Astrocyte (in vitro differentiated cells and primary cell): ENCODE measurements at places on chromosomes 12 and 14. TPM values are rescaled to one million over a fixed set of nuclear protein-coding genes. Genes with fewer than 3 reads are reported as not detected.

Gene PMEL
- 3.9 and 13.8 TPM in 2 replicates for total RNA-seq

Gene SRRM4
- 0.30 and 0.46 TPM in 2 replicates for total RNA-seq

Gene PCED1B
- 1.8 and 2.4 TPM in 2 replicates for total RNA-seq

DNA sequence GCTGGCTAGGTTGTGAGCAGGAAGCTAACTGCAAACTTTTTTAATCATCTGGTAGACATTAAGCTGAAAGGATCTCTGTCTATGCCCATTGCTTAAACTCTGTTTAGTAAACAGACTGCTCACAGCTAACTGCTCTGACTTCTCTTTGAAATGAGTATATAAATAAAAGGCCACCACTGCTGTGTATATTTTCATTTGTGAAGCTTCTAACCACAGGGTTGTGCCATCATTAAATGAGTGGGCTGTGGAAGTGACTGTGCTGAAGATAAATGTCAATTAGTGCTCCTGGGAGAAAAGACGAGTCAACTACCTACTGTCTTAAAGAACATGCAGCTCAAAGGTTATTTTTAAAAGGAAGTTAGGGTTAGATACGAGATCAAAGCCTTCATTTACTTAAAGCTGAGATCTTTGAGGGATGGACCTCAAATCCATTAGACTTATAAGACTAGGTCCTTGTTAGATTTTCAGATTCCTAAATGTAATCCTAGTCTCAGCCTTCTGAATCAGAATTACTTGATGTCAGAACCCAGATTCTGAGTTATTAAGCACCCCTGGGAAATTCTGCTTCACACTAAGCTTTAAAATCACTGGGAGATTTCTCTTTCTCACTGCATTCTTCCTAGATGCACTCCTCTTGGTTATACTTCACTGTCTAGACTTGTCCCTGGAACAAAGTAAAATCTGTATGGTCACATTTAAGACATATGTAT lies 213.1 kb upstream of the FLRT2 start:
- no peak overlapping the region for H3K4me3 ChIP-seq
- H3K27me3 ChIP-seq: no peaks in the 10 kb centered on the region
- H3K36me3 ChIP-seq: no peaks in the 10 kb centered on the region
- H3K27ac ChIP-seq: no peak overlapping the region
- DNase-seq: peak; percentile 17
- H3K4me1 ChIP-seq: peaks cover 5% of the 10 kb centered on the region

GRCh38 chr12:80648881-80649280 lies 58.6 kb upstream of the MYF6 start:
- peak overlapping the region; percentile 6 for H3K27ac ChIP-seq
- peaks cover 11% of the 10 kb centered on the region for H3K4me1 ChIP-seq
- no peaks in the 10 kb centered on the region for H3K27me3 ChIP-seq
- no peak overlapping the region for H3K4me3 ChIP-seq

DNA sequence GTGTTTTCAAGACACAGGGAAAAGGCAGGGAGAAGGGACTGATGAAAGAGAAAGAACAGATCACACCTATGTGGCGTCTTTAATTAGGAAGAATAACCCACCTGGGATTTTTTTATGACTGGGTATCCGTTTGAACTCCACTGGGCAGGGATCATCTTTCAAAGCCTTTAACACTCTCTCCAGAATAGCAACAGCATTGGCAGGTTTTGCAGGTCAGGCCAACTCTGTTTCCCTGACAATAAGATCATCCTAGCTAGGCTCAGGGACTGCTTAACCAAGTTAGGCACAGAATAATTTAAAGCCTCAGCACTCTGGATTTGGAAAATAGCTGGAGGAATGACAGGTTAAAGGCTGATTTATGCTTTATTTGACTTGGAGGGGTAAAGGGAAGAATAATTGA lies 117.6 kb downstream of the SUDS3 start:
- H3K4me3 ChIP-seq: no peak overlapping the region
- no peak overlapping the region for H3K27ac ChIP-seq
- no peaks in the 10 kb centered on the region for H3K27me3 ChIP-seq
- no peaks in the 10 kb centered on the region for H3K4me1 ChIP-seq
- no peak for DNase-seq
- H3K36me3 ChIP-seq: no peaks in the 10 kb centered on the region

DNA sequence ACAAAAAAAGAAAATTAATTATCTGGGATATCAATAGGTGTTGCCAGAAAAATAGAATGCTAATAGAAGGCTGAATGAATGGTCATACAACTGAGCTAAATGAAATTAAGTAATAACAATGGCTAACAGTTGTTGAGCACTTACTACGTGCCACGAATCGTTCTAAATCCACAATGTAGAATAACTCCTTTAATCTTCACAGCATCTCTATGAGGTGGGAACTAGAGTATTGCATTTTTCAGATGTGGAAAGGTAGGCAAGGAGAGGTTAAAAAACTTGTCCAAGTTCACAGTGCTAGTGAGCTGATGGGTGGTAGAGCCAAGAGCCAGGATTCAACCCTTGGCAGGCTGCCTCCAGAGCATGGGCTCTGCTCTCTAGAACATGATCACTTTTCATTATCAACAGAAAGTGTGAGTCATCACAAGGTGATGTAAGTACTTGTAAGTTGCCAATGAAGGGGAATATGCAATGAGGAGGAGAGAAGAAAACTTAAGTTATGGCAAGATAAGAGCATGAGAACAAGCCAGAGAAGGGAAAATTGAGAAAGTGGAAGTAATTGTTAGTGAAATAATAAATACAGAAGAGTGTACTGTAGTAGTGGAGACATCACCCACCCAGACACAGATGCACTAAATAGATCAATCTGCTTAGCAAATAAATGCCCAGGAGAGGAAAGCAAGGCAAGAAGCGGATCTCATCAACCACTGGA lies 122.1 kb downstream of the PRKD1 start:
- H3K4me1 ChIP-seq: no peaks in the 10 kb centered on the region
- no peak overlapping the region for H3K27ac ChIP-seq
- no peaks in the 10 kb centered on the region for H3K36me3 ChIP-seq
- peak; percentile 98 for DNase-seq
- no peaks in the 10 kb centered on the region for H3K27me3 ChIP-seq
- no peak overlapping the region for H3K4me3 ChIP-seq

DNA sequence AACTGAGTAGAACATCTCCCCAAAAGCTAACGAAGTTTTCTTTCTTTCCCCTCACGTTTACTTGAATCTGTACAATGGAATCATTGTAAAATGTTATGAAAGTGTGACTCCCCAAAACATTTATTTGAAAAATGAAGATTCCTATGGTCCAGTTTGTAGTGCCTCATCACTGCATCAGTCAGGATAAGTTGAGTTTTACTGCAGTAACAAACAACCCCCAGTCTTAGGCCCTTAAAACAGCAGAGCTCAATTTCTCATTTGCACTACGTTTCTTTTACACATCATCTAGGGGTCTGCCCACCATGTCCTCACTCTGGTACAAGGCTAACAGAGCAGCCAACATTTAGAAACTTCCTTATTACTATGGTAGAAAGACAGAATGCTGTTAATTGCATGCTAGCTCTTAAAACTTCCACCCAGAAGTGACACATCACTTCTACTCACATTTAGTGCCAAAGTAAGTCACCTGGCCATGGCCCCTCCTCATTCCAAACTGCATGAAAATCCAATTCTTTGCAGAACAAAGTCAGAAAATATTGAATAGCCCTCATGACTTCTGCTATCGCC lies 546.4 kb downstream of the MED13L start:
- H3K36me3 ChIP-seq: no peaks in the 10 kb centered on the region
- H3K4me3 ChIP-seq: no peak overlapping the region
- H3K27me3 ChIP-seq: no peaks in the 10 kb centered on the region
- H3K4me1 ChIP-seq: no peaks in the 10 kb centered on the region
- H3K27ac ChIP-seq: no peak overlapping the region
- no peak for DNase-seq

GRCh38 chr14:92615451-92615850 lies 101.9 kb downstream of the RIN3 start:
- no peaks in the 10 kb centered on the region for H3K27me3 ChIP-seq
- H3K27ac ChIP-seq: no peak overlapping the region
- H3K4me1 ChIP-seq: no peaks in the 10 kb centered on the region
- no peak overlapping the region for H3K4me3 ChIP-seq

DNA sequence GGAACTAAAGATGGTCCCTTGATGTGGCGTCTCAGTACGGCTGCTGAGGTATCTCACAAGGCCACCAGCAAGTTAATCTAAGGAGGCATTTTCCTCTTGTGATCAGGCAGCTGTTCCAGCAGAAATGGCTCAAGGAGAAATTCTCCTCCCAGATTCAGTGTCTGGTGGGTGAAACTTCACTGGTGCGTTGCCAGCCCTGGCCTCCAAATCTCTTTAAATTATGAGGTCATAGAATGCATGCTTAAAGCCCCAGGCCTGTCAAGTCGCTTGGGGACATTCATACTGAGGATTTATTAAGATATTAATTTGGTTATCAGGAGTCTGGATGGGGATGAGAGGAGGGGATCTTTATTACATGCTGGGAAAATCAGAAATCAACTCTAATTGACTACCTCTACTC lies 72.9 kb downstream of the PPP2R5C start:
- peaks cover 18% of the 10 kb centered on the region for H3K4me1 ChIP-seq
- no peak for DNase-seq
- no peaks in the 10 kb centered on the region for H3K36me3 ChIP-seq
- no peak overlapping the region for H3K4me3 ChIP-seq

GRCh38 chr12:92608151-92609091 lies 94.4 kb upstream of the PLEKHG7 start:
- H3K4me3 ChIP-seq: no peak overlapping the region
- peak; percentile 33 for DNase-seq
- no peaks in the 10 kb centered on the region for H3K36me3 ChIP-seq
- H3K4me1 ChIP-seq: no peaks in the 10 kb centered on the region
- no peak overlapping the region for H3K27ac ChIP-seq

DNA sequence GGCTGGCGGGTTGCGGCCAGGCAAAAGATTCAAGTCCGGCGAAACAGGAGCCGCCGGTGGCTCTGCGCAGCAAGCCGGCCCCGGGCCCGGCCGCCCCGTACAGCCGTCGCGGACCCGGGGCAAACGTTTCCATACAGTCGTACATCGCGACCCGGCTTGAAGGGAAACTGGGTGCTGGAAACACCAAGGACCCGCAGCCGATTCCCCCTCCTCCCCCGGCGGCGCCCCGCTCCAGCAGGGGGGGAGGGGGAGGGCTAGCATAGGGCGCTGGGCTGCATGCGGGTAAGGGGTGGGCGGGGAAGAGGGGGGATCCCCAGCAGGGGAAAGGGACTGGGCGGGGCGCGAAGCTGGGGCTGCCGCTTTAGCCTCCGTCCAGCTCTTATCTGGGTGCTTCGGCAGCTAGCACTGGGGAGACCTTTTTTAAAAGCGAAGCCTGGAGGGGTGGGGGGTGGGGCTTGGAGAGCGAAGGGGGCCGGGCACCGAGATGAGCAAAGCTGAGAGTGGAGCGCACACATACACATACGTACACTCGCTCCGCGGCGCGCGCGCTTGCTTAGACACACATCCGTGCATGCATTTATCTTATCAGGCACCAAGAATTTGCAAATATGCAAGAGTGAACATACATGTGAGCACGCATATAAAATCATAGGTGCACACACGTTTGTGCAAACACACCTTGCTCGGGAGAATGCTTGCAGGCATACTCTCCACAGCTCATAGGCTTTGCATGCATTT lies 11.9 kb downstream of the RARG start:
- H3K4me3 ChIP-seq: peak overlapping the region; percentile 80
- peaks cover 59% of the 10 kb centered on the region for H3K4me1 ChIP-seq
- no peaks in the 10 kb centered on the region for H3K27me3 ChIP-seq
- no peaks in the 10 kb centered on the region for H3K36me3 ChIP-seq
- DNase-seq: peak; percentile 70

- H3K27me3 ChIP-seq: no peaks in the 10 kb centered on the region
- H3K4me1 ChIP-seq: no peaks in the 10 kb centered on the region
- no peak overlapping the region for H3K27ac ChIP-seq
- H3K36me3 ChIP-seq: no peaks in the 10 kb centered on the region
- no peak overlapping the region for H3K4me3 ChIP-seq
Measured at GRCh38 chr12:59472273-59472672, 123.6 kb upstream of the SLC16A7 start.

DNA sequence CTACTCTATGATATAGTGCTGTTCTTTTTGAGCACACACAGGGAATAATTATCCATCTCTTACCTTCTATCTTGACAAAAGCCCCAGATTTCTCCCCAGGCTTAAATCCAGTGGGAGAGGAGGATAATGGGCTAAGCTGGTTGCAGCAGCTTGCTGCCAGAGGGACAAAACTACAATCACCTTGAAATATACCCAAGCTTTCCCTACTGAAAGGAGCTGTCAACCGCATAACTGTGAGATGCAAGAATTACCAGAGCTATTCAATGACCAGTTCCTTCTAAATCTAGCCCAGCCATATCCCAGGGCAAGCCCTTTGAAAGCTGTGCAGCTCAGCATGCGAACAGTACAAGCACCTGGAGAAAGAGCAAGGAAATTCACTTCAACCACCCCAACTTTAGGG lies 943 bp upstream of the MGAT4C start:
- H3K4me3 ChIP-seq: no peak overlapping the region
- DNase-seq: no peak
- no peaks in the 10 kb centered on the region for H3K27me3 ChIP-seq
- H3K27ac ChIP-seq: no peak overlapping the region
- H3K36me3 ChIP-seq: no peaks in the 10 kb centered on the region
